ENCODE measurements at places on chromosomes 12 and 14. TPM values are rescaled to one million over a fixed set of nuclear protein-coding genes. Genes with fewer than 3 reads are reported as not detected.

- H3K27me3 ChIP-seq, result no peaks in the 10 kb centered on the region
- no peak overlapping the region for H3K27ac ChIP-seq
- DNase-seq, result no peak
- no peaks in the 10 kb centered on the region for H3K4me1 ChIP-seq
Measured at GRCh38 chr12:12776261-12776660, 9.2 kb upstream of the APOLD1 start.

DNA sequence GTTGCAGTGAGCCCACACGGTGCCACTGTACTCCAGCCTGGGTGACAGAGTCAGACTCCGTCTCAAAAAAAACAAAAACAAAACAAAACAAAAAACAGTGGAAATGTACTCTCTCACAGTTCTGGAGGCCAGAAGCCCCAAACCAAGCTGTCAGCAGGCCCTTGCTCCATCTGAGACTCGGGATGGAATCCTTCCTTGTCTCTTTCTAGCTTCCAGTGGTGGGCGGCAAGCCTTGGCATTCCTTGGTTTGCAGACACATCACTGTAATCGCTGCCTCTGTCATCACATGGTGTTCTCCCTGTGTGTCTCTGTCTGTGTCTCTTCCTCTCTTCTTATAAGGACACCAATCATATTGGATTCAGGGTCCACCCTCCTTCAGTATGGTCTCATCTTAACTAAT lies 6.4 kb downstream of the TNS2 start:
- DNase-seq, result no peak
- H3K4me3 ChIP-seq, result no peak overlapping the region
- no peaks in the 10 kb centered on the region for H3K36me3 ChIP-seq
- no peak overlapping the region for H3K27ac ChIP-seq
- peaks cover 14% of the 10 kb centered on the region for H3K4me1 ChIP-seq

- H3K27me3 ChIP-seq, result no peaks in the 10 kb centered on the region
- H3K4me1 ChIP-seq, result peaks cover 5% of the 10 kb centered on the region
- no peak overlapping the region for H3K27ac ChIP-seq
- DNase-seq, result no peak
Measured at GRCh38 chr12:39574378-39574777, 45.2 kb downstream of the ABCD2 start.

DNA sequence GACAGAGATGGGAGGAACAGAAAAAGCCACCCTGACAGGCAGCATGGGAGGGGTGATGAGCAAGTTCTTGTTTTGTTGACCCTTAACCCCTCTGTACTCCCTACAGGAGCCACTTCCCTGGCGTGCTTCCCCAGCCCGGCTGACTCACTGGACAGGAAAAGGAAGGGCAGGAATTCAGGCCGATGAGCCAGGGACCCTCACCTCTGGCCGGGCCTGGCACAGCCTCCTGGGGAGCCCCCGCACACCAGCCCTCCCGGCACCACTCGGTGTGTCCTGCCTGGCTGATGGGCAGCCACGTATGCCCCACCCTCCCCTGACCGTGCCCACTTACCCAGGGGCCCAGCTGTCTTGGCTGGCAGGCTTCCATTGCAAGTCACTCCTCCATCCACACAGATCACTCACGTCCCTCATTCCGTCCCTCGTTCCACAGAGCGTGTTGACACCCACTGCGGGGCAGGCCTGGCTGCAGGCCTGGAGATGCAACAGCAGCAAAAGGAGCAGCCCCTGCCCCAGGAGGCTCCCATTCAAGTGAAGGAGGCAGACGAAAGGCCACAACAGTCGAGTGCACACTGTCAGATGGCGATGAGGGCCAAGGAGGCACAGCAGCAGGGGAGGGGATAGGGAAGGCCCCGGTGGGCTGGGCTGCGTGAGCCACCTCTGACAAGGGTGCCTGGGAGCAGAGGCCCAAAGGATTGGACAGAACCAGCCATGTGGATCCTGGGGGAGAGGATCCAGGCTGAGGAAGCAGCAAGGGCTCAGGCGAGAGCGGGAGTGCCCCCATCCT lies 19.7 kb upstream of the CD9 start:
- no peak for DNase-seq
- H3K27ac ChIP-seq, result no peak overlapping the region

DNA sequence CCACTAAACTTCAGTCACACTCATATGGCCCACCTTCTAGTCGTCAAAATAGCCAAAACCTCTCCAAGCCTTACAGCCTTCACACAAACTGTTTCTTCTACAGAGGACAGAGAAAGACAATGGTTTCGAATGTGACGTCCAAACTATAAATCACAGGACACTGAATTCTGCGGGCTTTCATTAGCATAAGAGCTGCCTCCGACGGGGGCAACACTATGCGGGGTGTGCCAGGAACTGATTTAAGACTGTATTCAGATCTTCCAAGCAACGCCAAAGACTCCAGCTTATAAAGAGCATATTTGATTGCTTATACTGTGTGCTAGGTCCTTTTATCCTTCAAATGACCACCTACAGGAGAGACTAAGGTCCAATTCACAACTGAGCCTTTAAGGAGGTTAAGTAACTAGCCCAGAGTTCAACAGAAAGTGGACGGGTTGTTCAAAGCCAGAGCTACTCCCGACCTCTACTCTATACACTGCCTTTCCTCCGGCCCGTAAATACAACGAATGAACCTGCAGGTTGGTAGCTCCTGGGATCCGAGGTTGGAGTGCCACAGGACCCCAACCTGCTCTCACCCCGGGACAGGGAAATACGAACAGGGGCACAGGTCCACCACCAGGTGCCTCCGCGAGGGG lies 575 bp downstream of the L2HGDH start:
- no peaks in the 10 kb centered on the region for H3K27me3 ChIP-seq
- peak overlapping the region; percentile 84 for H3K27ac ChIP-seq
- DNase-seq, result no peak
- H3K4me1 ChIP-seq, result peaks cover 35% of the 10 kb centered on the region

- H3K27ac ChIP-seq, result no peak overlapping the region
- no peaks in the 10 kb centered on the region for H3K36me3 ChIP-seq
- DNase-seq, result no peak
- peaks cover 18% of the 10 kb centered on the region for H3K27me3 ChIP-seq
- peaks cover 6% of the 10 kb centered on the region for H3K4me1 ChIP-seq
Measured at GRCh38 chr12:47021298-47021697, 58.1 kb upstream of the PCED1B start.

DNA sequence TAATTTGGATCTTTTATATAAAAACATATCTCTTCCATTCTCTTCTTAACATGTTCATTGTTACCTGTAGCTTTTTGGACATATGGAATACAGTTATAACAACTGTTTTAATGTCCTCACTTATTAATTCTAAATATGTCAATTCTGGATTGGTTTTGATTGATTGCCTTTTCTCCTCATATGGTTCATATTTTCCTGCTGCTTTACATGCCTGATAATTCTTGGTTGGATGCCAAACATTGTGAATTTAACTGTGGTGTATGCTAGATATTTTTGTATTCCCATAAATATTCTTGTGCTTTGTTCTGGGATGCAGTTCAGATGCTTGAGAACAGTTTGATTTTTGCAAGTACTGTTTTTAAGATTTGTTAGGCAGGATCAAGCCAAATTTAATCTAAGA lies 10.8 kb downstream of the C14orf132 start:
- H3K36me3 ChIP-seq, result no peaks in the 10 kb centered on the region
- no peak for DNase-seq

GRCh38 chr14:88856786-88857366 lies 32.4 kb downstream of the TTC8 start:
- peaks cover 3% of the 10 kb centered on the region for H3K36me3 ChIP-seq
- no peak for DNase-seq
- no peak overlapping the region for H3K27ac ChIP-seq
- H3K27me3 ChIP-seq, result no peaks in the 10 kb centered on the region
- H3K4me3 ChIP-seq, result no peak overlapping the region

- H3K4me3 ChIP-seq, result no peak overlapping the region
Measured at GRCh38 chr12:55670276-55670675, 33.6 kb downstream of the OR10P1 start.

GRCh38 chr12:124677552-124678356 lies 110.3 kb upstream of the NCOR2 start:
- no peaks in the 10 kb centered on the region for H3K36me3 ChIP-seq
- H3K4me3 ChIP-seq, result no peak overlapping the region
- no peak for DNase-seq
- no peak overlapping the region for H3K27ac ChIP-seq

GRCh38 chr12:59282999-59283398 lies 312.8 kb upstream of the SLC16A7 start:
- no peaks in the 10 kb centered on the region for H3K4me1 ChIP-seq
- DNase-seq, result no peak
- H3K4me3 ChIP-seq, result no peak overlapping the region
- H3K27me3 ChIP-seq, result no peaks in the 10 kb centered on the region

- H3K27me3 ChIP-seq, result no peaks in the 10 kb centered on the region
- DNase-seq, result no peak
- no peaks in the 10 kb centered on the region for H3K36me3 ChIP-seq
- H3K27ac ChIP-seq, result no peak overlapping the region
- no peak overlapping the region for H3K4me3 ChIP-seq
- H3K4me1 ChIP-seq, result no peaks in the 10 kb centered on the region
Measured at GRCh38 chr12:44500423-44500822, 375.7 kb downstream of the NELL2 start.

DNA sequence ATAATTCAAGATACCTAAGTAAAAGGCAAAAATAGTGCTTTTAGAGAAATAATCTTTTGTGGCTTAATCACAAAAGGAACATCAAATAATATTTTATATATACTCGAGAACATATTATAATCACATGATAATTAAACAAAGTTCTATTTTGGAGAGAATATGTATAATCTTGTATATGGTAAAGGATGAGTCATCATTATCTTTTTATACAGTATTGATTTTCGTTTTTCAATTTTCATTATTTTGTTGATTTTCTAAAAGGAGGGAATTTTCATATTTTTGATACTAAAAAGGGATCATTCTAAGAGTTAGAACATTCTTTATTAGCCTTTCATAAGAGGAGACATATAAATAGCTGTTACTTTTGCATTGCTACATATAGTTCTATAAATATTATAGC lies 77.3 kb upstream of the TTC7B start:
- H3K27me3 ChIP-seq, result no peaks in the 10 kb centered on the region
- no peak overlapping the region for H3K4me3 ChIP-seq
- peaks cover 2% of the 10 kb centered on the region for H3K4me1 ChIP-seq
- no peak for DNase-seq
- H3K36me3 ChIP-seq, result peaks cover 54% of the 10 kb centered on the region

DNA sequence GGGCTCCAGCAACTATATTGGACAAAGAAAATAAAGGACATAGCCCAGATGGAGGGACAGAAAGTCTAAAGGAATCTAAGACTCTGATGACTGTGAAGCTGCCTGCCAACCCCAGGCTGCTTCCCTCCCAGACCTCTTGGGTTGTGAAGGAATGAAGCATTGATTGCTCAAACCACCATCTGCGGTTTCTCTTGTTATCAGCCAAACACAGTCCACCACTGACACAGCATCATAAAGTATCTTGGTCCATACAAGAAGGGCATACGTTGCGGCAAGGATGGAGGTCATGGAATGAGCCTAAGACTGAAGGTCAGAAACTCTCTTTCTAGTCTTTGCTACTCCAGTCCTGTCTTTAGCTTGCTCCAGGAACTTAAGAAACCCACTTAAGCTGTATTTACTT lies 58.5 kb upstream of the PLXNC1 start:
- no peak overlapping the region for H3K4me3 ChIP-seq
- DNase-seq, result no peak
- no peak overlapping the region for H3K27ac ChIP-seq
- no peaks in the 10 kb centered on the region for H3K4me1 ChIP-seq
- H3K27me3 ChIP-seq, result peaks cover 1% of the 10 kb centered on the region
- H3K36me3 ChIP-seq, result no peaks in the 10 kb centered on the region

- H3K27ac ChIP-seq, result no peak overlapping the region
- H3K36me3 ChIP-seq, result peaks cover 3% of the 10 kb centered on the region
- no peaks in the 10 kb centered on the region for H3K4me1 ChIP-seq
- no peak for DNase-seq
- no peak overlapping the region for H3K4me3 ChIP-seq
Measured at GRCh38 chr12:90069711-90070110, 361.1 kb upstream of the ATP2B1 start.

- H3K36me3 ChIP-seq, result peaks cover 86% of the 10 kb centered on the region
- no peak for DNase-seq
- H3K4me1 ChIP-seq, result peaks cover 26% of the 10 kb centered on the region
- H3K27ac ChIP-seq, result no peak overlapping the region
- H3K27me3 ChIP-seq, result no peaks in the 10 kb centered on the region
Measured at GRCh38 chr12:121232977-121233627, 23.2 kb downstream of the P2RX4 start.

DNA sequence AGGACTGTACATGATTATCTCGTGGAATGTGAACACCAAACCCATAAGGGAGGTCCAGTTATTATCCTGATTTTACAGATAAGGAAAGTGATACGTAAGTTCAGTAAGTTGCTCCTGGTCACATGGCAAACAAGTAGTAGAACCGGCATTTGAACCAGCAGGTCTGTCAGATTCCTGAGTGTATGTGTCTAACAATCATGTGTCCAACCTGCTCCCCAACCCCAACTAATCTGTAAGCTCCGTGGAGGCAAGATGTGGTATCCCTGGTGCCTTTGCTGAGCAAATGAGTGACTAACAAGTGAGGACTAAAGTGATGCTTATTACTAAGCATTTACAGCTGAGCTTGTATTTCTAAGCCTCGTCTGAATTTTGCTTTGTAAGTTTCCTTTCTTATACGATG lies 65.9 kb downstream of the PTPN21 start:
- H3K4me3 ChIP-seq, result no peak overlapping the region
- H3K27me3 ChIP-seq, result no peaks in the 10 kb centered on the region
- H3K27ac ChIP-seq, result no peak overlapping the region
- no peaks in the 10 kb centered on the region for H3K36me3 ChIP-seq
- no peaks in the 10 kb centered on the region for H3K4me1 ChIP-seq

GRCh38 chr14:34571771-34572170 lies 32.3 kb upstream of the EAPP start:
- H3K27me3 ChIP-seq, result no peaks in the 10 kb centered on the region
- DNase-seq, result no peak
- peaks cover 50% of the 10 kb centered on the region for H3K36me3 ChIP-seq
- no peaks in the 10 kb centered on the region for H3K4me1 ChIP-seq
- no peak overlapping the region for H3K27ac ChIP-seq
- H3K4me3 ChIP-seq, result no peak overlapping the region

DNA sequence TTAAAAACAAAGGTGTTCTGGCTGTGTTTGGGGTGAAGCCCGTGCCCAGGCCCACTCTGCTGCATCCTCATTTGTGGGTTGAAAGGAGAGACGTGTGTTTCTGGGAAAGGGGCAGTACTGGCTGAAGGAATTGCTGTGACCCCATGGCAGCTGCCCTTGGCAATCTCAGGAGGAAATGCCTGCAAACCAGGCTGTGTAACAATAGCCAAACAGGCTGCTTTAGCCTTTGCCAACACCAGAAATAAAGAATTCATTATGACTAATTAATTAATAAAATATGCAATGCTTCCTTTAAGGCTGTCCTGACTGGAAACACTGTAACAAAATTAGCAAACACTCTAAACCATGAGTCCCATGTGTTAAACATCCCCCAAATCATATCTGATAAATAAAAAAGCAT lies 53.0 kb upstream of the KRR1 start:
- no peaks in the 10 kb centered on the region for H3K36me3 ChIP-seq
- H3K4me1 ChIP-seq, result peaks cover 2% of the 10 kb centered on the region
- no peak for DNase-seq
- H3K27me3 ChIP-seq, result peaks cover 5% of the 10 kb centered on the region
- no peak overlapping the region for H3K27ac ChIP-seq
- H3K4me3 ChIP-seq, result no peak overlapping the region

Gene LARP4
- total RNA-seq, result 45.8 TPM

Gene PLEK2
- not detected for total RNA-seq

Gene GALNT6
- total RNA-seq, result 18.6 TPM

Gene CCDC197
- 0.45 TPM for total RNA-seq

Gene KRT72
- total RNA-seq, result not detected

Gene CCDC177
- total RNA-seq, result not detected
